ENCODE measurements at places on chromosomes 5 and 9. TPM values are rescaled to one million over a fixed set of nuclear protein-coding genes. Genes with fewer than 3 reads are reported as not detected.

The PCDHGA3 gene
- 3.7 TPM for total RNA-seq

DNA sequence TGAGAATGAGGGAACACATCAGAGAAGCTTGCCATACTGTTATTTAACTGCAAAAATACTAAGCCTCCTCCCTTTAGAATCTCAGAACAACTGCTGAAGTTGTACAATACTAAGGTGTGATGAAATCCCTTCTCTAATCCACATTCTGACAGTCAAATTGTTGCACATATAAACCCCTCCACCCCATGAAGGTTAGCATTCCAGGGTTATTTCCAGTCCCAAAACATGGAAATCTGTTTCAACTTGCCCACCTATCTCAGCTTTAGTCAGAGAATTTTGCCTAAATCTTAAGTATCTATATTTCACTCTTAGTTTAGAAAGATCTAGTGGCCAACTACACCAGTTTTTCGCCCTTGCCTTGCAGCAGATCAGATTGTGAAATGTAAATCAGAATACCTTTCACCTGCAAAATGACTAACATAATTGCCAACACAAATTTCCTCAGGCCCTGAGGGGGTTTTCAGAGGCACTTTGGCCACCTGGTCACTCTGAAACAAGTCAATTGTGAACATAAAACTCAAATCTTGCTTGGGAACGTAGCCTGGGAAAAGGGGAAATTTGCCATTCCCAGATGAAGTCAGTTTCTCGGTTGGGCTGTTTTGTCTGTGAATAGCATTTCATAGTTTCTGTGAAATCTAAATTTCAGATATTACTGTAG, 93.9 kb downstream of the EFNA5 start:
- no peaks in the 10 kb centered on the region for H3K27me3 ChIP-seq
- no peaks in the 10 kb centered on the region for H3K4me1 ChIP-seq
- H3K4me3 ChIP-seq, result no peak overlapping the region
- no peaks in the 10 kb centered on the region for H3K36me3 ChIP-seq
- H3K27ac ChIP-seq, result no peak overlapping the region

The CD14 gene
- total RNA-seq, result 26.7 TPM

DNA sequence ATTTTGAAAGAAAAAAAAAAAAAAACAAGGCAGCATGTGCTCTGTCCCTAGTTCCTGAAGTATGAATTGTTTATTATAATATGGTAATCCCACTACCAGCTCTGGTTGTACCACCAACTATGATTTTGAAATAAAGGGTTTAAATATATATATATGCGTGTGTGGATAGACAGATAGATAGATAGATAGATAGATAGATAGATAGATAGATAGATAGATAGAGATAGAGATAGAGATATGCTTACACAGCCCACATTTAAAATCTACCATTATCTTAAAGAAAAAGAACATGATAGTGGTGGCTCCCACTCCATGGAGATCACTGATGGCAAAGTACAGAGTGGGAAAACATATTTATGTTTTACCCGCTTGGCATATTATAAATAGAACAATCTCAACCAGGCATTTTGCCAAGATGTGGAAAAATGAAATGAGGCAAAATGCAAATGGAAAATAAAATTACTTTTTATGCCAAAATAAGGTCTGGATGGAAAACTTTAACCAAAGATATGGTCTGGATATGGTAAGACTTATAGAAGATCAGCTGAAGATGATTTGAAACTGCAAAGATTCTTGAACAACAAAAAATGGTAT, 170.0 kb downstream of the ARL15 start:
- DNase-seq, result no peak
- H3K27me3 ChIP-seq, result no peaks in the 10 kb centered on the region
- no peaks in the 10 kb centered on the region for H3K36me3 ChIP-seq

- H3K27me3 ChIP-seq, result no peaks in the 10 kb centered on the region
- no peak overlapping the region for H3K27ac ChIP-seq
- H3K4me3 ChIP-seq, result no peak overlapping the region
Observed at GRCh38 chr9:94178927-94179326, 80.2 kb upstream of the ZNF169 start.

DNA sequence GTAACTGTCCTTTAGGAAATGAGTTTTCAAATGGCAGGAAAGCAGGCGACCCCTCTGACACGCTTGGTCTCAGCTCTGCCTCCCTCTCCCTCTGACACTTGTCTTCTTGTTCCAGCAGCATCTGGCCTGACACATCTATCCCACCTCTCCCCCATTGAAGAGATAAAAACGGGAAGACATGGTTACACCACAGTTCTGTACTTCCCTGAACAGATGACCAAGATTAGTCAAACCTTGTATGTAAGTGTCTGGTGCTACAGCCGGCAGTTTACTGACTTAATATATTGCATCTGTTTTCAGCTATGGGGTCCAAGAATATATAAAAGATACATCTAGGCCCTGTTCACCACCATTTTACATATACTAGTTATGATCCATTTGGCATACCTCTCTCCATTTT, 29.6 kb upstream of the MLLT3 start:
- no peak overlapping the region for H3K4me3 ChIP-seq
- no peaks in the 10 kb centered on the region for H3K4me1 ChIP-seq
- no peaks in the 10 kb centered on the region for H3K36me3 ChIP-seq
- DNase-seq, result no peak
- no peak overlapping the region for H3K27ac ChIP-seq

GRCh38 chr5:54736003-54736797, 218.6 kb downstream of the SNX18 start:
- no peaks in the 10 kb centered on the region for H3K36me3 ChIP-seq
- no peak overlapping the region for H3K27ac ChIP-seq
- H3K4me3 ChIP-seq, result no peak overlapping the region
- H3K27me3 ChIP-seq, result no peaks in the 10 kb centered on the region
- no peak for DNase-seq
- H3K4me1 ChIP-seq, result peaks cover 5% of the 10 kb centered on the region

DNA sequence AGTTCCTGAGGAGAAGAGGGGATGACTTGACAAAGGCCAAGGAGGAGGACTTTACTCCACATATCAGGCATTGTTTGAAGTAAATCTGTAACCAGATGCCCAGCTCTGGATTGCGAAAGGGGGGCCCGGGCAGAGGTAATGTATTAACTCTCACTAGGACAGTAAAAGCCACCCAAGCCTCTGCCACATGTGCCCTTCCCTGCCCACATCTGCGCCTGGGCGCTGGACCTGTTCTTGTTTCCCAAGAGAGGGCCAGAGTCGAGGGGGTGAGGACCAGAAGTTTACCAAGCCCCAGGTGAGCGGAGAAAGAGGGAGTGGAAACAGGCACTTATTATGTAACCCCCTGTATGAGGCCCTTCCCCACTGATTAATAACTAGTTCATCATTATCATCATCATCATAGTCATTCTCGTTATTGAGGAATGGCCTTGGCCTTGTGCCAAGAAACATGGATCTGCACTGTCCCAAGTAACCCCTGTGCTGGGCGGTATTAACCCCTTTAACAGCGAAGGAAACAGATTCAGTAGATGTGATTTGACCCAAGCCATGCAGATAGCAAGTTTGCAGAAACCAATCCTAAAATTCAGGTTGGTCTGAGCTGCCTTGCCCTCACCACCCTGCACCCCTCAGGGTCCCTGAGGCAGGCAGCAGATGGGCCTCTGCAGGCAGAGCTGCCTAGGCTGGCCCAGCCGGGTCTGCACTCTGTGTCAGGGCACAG, at the start of gene SLC23A1:
SLC23A1 (minus strand) TSS at position 23 of the 718 bp plus-strand sequence. CDS start 44 bp downstream, outside the sequence.
- no peak within 1 kb of the TSS for H3K27ac ChIP-seq
- H3K4me1 ChIP-seq, result peaks cover 9% of the 10 kb centered on the region
- H3K27me3 ChIP-seq, result no peaks in the 10 kb centered on the region
- H3K36me3 ChIP-seq, result no peaks in the 10 kb centered on the region
- no peak within 1 kb of the TSS for H3K4me3 ChIP-seq

DNA sequence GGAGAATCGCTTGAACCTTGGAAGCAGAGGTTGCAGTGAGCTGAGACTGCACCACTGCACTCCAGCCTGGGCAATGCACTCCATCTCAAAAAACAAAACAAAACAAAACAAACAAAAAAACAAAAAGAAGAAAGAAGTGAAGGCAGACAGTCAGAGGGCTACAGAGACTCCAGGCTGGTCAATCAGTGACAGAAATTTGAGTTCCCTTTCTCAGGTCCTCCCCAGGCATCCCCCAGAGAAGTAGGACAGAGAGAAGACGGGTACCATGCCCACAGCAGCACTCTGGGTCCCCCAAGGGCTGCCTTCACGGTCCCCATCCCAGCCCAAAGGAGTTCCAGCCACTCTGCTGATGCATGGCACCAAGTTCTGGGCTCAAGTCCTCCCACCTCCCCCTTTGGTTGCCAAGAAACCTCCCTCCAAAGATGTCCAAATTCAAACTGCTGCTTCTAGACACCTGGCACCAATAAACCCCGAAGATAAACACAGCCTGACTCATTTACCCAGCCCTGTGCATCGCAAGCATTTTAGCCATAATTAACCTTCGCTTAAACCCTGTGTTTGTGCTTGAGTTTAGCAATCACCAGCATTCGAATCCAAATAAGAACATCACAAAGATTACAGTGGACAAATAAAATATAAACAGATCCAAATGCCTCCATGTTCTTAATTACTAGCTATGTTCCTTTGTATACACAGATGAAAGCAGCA, 24.0 kb downstream of the SEMA4D start:
- no peak overlapping the region for H3K4me3 ChIP-seq
- no peak for DNase-seq
- no peak overlapping the region for H3K27ac ChIP-seq
- H3K27me3 ChIP-seq, result no peaks in the 10 kb centered on the region

The GNE gene
- 24.3 TPM for total RNA-seq

The PLGRKT gene
- total RNA-seq, result 25.1 TPM

The SPATA31C1 gene
- not detected for total RNA-seq

The MSX2 gene
- 0.29 TPM for total RNA-seq

DNA sequence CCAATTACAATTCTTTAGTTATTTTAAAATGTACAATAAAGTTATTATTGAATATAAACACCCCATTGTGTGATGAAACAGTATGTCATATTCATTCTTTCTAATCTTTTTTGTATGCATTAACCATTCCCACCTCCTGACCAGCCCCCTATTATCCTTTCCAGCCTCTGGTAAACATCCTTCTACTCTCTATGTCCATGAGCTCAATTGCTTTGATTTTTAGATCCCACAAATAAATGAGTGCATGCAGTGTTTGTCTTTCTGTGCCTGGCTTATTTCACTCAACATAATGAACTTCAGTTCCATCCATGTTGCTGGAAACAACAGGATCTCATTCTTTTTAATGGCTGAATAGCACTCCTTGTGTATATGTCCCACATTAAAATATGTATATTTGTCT, 1858.9 kb upstream of the C9orf72 start:
- H3K27me3 ChIP-seq, result no peaks in the 10 kb centered on the region
- H3K4me3 ChIP-seq, result no peak overlapping the region
- no peaks in the 10 kb centered on the region for H3K36me3 ChIP-seq
- H3K4me1 ChIP-seq, result no peaks in the 10 kb centered on the region
- no peak for DNase-seq
- no peak overlapping the region for H3K27ac ChIP-seq

- no peak for DNase-seq
- no peak overlapping the region for H3K4me3 ChIP-seq
- no peaks in the 10 kb centered on the region for H3K36me3 ChIP-seq
- no peaks in the 10 kb centered on the region for H3K27me3 ChIP-seq
Observed at GRCh38 chr5:43891112-43891511, 288.1 kb downstream of the NNT start.

DNA sequence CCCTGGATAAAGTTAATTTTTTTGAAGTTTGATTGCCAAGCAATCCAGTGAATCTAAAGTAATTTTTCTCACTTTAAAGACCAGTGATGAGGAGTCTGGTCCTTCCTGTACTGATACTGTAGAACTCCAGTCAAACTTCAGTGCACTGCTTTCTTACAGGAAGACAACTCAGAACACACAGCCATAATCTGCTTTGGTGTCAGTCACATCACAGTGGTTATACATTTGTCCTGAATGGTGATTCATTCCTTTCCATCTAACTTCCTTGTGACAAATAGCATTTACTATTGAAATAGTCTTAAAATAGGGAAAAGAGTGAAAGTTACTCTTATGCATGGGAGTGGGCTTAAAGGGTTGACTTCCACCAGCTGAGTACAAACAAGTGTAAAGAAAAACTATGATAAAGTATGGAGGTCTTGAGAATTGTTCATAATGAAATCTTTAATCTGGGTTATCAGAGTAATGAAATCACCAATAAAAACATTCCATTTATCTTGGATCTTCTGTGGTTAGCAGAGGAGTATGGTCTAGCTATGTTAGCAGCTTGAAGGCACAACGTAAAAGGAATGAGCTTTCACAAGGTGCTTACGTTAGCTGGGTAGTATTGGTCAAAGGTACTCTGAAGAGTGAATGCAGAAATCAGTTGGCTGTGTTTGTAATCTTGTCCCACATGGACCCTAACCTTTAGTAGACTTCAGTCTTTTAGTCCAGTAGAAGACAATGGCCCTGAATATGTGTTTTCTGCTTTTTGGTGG, 41.5 kb downstream of the DCP2 start:
- no peak overlapping the region for H3K27ac ChIP-seq
- peaks cover 6% of the 10 kb centered on the region for H3K36me3 ChIP-seq
- no peak overlapping the region for H3K4me3 ChIP-seq
- no peaks in the 10 kb centered on the region for H3K27me3 ChIP-seq
- no peak for DNase-seq
- H3K4me1 ChIP-seq, result no peaks in the 10 kb centered on the region

- H3K4me1 ChIP-seq, result no peaks in the 10 kb centered on the region
- DNase-seq, result no peak
- H3K27me3 ChIP-seq, result no peaks in the 10 kb centered on the region
- no peak overlapping the region for H3K27ac ChIP-seq
- H3K4me3 ChIP-seq, result no peak overlapping the region
Observed at GRCh38 chr5:60386436-60387050, 313.4 kb downstream of the DEPDC1B start.

DNA sequence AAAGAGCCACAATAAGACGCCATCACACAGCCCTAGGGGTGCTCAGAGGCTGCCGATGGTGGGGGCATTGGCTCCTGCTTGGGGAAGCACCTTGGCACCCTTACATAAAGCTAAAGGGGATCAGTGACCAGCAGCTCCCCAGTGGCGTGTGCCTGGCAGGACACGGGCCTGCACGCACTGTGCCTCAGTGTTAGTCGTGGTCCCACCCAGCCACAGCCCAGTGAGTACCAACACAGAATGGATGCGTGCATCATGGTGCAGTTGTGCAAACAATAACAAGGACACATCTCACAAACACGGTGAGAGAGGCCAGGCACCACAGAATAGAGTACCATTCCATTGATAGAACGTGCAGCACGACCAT, 103.2 kb downstream of the WNK2 start:
- peaks cover 3% of the 10 kb centered on the region for H3K4me1 ChIP-seq
- no peaks in the 10 kb centered on the region for H3K36me3 ChIP-seq
- H3K4me3 ChIP-seq, result no peak overlapping the region
- DNase-seq, result no peak
- no peaks in the 10 kb centered on the region for H3K27me3 ChIP-seq

The OSTF1 gene
- total RNA-seq, result 36.6 TPM
